ENCODE measurements at places on chromosomes 5 and 9.

DNA sequence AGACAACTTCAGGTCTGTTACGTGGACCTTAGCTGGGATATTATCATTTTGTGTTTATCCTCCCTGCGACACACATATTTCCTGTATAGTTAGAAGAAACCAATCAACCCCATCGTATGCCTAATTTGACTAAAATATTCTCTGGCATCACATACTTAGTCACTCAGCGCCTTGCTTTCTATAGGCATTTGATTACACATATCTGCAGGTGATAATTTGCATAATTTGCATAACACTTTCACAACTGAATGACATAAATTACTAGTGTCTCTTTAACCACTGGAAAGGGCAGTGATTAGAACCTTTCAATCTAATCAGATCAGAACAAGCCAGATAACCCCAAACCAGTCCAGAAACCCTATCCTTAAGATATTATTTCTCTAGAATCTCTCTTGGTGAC lies 390.2 kb downstream of the TLR4 start:
- DNase-seq = no peak

DNA sequence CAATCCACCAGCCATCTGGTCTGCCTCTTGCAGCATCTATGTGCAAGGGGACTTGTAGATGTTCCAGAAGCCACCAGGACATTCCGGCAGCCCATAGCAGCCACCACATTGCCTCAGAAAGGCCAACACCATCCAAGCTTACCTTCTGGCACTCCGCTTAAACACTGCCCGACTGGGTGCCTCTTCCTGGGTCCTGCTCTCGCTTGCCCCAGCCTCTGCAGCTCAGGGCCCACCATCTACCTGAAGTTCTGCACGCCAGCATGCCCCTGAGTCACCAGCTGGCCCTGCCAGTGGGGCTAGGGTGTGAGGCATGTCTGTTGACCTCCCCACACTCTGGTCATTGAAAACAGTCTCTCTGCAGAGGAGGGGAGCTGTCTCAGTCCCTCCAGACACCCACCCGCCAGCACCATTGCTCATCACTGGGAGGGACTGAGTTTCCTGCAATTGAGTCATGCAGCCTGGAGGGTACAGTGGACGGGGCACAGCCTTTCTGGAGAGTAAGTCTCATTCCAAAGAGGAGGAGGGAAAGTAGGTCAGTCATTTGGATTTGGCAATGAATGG lies 16.9 kb upstream of the COL5A1 start:
- DNase-seq = no peak

DNA sequence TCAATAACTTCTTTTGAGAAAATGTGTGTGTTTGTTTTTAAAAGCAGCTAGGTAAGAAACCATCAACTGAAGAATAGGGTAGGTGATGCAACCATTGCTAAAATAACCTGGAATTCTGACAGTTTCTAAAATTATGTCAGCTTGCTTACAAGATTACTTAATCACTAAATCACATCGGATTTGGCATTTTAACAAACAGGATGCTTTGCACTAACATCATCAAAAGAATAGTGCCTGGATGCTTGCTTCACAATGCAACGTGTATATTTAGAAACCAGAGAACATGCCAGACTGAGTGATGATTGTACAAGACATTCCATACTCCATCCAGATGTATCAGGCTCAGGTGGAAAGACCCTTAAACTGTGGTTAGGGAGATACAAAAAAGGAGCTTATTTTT lies 43.9 kb downstream of the PAM start:
- no peak for DNase-seq

GRCh38 chr9:14226855-14227532 lies 86.9 kb downstream of the NFIB start:
- DNase-seq = no peak

GRCh38 chr5:158801893-158802292 lies 297.8 kb downstream of the EBF1 start:
- DNase-seq = no peak

DNA sequence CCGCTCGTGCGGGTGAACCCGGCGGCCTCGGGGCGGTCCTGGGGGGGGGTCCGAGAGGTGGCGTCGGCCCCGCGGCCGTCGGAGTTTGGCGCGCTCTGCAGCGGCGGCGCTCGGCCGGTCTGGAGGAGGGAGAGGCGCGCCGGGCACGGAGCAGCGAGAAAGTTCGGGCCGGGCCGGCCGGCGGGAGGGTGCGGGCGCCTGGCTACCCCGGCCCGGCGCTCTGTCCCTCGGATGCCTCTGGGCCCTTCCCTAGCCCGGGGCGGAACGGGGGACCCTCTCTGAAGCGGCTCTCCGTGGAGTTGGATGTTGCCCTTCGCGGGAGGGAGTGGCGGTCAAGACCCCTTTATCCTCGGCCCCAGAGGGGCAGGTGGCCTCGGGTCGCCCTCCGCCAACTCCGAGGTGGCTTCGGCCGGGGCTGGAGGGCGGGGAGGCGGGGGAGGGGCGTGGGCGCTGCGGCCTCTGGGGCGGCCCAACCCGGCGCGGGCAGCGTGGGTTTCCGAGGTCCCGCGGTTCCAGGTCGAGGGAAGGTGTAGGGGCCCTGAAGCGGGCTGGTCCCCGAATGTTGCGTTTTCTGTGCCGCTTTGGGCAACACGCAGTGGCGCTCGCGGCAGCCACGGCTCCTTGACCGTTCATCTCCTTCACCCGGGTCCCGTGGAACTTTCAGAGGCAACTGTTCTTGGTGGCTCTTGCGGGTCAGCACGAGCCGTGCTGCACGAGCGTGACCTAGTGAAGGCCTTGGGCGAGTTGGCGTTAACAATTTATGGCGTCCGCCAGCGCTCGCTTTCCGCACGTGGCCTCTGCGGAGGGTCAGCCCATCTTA lies 290.5 kb downstream of the DOCK8 start:
- DNase-seq = no peak

- no peak for DNase-seq
Measured at GRCh38 chr5:110903966-110904365, 165.2 kb downstream of the SLC25A46 start.

- DNase-seq = no peak
Measured at GRCh38 chr9:69579032-69579758, 93.0 kb downstream of the APBA1 start.

GRCh38 chr9:85987236-85987635 lies 46.3 kb downstream of the NAA35 start:
- no peak for DNase-seq

- no peak for DNase-seq
Measured at GRCh38 chr5:33309536-33310345, 131.0 kb upstream of the TARS1 start.

GRCh38 chr9:117156771-117157535 lies 257.9 kb downstream of the ASTN2 start:
- DNase-seq = no peak

DNA sequence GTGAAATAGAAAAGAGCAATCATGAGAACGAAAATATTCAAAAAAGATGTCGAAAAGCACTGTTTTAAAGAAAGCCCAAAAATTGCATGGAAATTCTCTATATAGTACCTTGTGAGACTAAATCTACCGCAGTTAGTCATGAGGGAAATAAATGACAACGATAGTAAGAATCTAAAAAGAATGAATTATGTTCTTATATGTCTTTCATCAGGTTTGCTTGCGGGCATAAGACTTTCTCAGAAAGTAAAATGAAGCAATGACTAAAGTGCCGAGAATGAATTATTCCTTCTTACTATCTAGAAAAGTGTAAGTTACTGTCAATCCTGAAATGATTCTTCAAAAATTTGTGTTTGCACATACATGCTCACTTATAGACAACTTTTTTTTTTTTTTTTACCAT lies 26.4 kb downstream of the PTPRD start:
- DNase-seq = no peak

DNA sequence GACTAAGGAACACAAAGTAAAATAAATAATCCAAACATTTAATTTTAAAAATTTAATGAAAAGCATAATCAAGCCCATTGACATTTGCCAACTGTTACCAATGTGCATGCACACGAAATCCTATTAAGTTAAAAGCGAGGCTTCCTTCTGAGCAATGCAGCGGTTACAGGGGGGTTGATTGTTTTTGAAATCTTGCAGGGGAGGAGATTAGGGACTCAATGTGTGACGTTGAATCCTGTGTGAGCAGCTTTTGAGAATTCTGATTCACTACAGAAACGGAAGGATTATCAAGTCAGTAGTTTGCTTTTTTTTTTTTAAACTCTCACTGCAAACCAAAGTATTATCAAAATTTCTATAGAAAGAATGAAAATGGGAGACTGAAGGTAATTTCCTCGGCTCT lies 109.5 kb downstream of the PRKACG start:
- DNase-seq = no peak

DNA sequence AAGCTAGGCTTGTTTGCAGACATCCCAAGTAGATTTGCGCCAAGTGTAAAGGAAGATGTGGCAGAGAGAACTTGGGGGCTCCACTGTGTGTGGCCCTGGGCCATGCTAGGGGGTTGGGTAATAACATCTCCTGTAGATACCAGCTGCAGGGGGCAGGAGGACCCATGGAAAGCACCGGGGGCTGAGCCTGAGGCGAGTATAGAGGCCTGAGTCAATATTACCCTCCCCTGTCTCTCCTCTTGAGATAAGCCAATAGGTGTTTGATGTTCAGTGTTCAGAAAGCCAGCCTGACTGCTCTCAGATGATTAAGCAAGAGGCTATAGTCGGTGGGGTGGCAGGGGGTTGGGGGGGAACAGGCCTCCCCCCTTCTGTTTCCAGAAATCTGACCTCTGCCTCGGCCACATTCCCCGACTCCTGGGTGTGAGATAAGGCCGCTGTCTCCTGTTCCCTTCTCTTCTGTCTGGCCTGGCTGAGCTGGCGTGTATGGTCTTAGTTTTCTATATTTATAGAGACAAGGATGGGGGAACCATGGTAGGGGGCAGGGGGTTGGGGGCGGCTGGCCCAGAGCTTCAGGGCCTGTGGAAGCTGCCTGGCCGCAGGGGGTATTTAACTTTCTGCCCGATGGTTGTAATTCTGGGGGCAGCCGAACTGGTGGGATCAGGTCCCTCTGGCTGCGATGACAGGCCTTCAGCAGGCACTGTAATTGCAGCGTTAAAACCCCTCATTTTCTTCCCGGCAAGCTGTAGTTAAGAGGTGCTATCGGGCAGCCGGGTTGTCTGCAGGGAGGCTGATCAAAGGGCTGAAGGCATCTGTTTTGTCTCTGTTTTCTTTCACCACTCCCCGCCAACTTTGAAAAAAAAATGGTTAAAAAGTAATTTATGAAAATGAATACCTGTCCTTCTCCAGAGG lies 292.0 kb downstream of the NSG2 start:
- DNase-seq = no peak

GRCh38 chr5:110027527-110028322 lies 338.0 kb downstream of the MAN2A1 start:
- DNase-seq = no peak

DNA sequence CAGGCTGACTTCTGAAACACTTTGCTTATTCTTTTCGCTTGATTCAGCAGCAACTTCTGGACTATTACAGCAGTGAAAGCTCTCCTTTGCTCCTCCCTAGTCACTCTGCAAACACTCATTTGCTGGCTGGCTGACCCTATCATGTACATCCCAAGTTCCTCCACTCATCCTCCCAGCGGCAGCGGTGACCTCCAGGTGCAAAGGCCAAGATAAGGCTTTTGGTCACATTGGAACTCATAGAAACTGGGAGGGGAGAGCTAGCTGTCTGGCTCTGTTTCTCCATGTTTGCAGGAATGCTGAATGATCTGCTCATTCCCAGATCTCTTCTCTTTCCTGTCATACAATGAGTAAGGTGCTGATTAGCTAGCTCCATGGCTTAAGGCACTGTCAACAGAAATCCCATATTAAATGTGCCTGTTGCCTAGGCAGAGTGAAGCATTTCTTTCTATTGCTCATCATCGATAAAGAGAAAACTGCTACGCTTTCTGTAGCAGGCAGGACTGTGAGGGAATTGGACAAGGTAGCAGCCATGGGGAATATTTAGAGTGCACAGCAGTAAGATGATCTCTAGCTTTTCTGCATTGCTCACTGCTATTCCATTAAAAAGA lies 250.5 kb upstream of the PDE4D start:
- no peak for DNase-seq

DNA sequence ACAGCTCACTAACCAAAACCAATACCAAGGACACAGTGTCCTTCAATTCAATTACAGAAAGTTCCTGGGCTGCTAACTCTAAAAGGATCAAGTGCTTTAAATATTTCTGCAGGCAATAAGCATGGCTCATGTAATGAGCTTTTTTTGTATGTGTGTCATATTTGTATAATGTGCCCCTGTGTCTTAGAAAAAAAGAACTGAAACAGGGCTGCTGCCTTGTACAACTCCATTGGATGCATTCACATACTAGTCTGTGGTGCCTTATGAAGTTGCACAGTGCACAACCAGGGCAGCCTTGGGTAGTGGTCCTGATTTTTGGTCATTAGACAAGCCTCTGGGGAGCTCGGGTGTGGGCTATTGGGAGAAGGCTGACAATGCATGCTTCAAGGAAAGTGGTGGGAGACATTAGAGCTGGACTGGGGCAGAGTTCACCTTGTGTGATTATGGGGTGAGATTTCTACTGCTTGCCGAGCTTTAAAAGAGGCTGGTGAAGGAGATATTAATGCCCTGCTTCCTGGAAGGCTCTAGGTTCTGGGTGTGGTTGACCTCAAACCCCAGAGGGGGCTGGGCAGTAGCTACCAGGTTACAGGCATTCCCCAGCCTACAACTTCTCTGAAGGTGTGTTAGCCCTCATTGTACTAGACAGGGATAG lies 3.6 kb upstream of the CPEB4 start:
- DNase-seq = no peak

DNA sequence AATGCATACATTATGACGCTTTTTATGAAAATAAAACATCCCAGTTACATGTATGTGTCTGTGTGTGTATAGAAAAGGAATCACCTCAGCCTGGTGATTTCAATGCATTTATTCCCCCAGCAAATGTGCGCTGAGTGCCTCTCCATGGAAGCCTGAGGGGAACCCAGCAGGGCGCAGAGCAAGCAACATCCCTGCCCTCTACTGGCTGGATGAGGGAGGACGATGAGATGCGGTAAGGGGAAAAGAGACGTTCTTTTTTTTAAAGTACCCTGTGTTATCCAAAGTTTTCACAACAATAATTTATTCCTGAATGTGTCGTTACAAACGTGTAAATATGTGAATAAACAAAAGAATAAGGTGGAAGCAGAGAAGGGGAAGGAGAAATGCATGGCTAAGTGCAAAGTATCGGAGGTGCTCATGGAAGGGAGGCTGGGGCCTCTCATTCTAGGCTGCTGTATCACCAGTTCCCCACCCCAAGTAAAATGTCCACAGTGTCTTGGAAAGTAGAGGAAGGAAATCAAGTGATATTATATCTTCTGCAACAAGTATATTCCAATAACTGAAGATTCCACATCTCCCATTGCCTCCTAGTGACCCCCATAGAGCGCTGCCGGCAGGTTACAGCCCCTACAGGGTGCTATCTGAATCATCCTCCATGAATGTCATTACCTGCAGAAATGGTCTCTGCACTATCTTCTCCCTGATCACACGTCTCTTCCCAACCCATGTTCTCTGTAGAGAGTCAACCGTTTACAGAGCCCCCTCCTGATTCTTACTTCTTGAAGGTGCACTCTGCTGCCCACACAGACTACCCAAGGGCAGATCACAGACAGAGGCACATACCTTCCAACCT lies 13.0 kb upstream of the ABLIM3 start:
- peak; percentile 79 for DNase-seq

GRCh38 chr9:6356904-6357303 lies 28.7 kb downstream of the TPD52L3 start:
- no peak for DNase-seq

All from Kasumi-1 (cell line).